ENCODE measurements at places on chromosomes 4 and X.

DNA sequence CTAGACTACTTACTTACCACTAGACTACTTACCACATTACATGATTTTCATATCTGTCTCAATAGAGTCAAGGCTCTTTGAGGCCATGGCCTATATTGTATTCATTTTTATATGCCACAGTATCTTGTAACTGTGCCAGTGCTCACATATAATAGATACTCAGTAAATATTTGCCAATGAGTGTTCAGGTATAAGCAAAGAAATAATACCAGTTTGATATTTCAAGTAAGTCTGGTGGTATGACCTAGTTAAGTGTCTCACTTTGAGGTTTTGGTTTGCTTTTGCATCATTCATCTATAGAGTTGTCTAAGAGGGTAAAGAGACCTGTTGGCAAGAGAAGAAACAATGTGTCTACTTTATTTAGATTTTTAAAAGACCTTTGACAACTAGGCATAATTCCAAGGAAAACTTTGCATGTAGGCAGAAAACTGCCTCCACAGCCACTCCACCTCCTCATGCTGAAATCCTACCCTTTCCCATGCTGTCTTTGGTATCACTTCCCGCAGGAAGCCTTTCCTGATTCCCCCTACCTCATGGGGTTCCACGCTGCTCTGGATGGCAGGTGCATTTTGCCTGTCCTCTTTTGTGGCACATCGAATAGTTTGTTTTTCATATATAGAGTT is 91.3 kb upstream of the KLHL13 start:
- DNase-seq = no peak

DNA sequence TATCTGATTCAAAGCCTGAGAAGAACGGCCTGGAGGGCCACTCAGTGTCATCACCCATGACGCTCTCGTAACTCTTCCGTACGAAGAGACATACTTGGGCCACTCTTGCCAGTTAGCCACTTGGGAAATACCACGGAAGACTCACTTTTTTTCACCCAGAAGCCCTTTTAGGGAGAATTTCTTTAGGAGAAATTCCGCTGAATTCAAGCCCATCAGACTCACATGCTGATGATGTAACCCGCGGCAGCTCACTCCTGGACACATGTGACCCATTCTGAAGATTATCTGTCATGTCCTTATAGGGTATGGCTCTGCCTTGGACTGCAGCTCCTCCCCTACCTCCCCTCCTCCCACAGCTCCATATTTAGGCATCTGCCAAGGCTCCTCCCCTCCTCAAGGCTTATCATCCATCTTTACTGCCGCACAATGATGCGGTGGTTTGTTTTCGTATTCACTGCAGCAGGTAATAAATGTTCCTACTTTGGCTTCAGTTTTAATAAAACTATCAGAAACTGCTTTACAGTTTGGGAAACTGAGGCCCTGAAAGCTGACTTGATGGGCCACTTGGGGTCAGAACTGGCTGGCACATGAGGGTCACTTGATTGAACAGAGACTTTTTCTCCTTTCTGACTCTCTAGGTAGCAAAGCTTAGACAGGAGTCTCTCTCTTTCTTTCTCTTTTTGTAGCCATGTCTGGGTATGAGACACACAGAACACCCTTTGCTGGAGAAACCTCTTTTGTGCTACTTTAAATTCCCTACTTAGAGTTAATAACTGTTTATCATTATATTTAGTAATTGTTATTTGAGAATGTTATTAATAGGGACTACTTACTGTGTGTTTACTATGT is 42.1 kb downstream of the RHOH start:
- DNase-seq = peak; percentile 69

DNA sequence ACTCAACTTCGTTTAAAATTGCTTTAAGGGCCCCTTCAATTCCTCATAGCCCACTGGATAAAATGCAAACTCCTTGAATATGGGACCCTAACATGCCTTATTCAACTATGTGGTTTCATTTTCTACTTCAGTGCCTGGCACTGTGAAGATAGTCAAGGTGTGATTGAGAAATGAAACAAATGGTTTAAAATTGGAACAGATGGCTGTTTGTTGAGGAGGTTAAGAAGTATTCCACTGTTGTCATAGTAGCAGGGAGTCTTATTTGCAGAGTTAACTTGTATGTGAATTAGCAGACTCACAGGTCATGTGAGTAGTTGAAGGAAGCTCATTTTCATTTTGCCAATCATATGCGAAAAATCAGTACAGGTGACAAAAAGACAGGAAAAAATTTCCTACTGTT is 593.3 kb downstream of the KCTD8 start:
- DNase-seq = no peak

- peak; percentile 42 for DNase-seq
Measured at GRCh38 chr4:139214039-139214534, 37.1 kb upstream of the ELF2 start.

GRCh38 chr4:43374216-43374751 is 481.8 kb downstream of the GRXCR1 start:
- DNase-seq = no peak

GRCh38 chr4:5941601-5942000 is 48.7 kb upstream of the CRMP1 start:
- DNase-seq = no peak

DNA sequence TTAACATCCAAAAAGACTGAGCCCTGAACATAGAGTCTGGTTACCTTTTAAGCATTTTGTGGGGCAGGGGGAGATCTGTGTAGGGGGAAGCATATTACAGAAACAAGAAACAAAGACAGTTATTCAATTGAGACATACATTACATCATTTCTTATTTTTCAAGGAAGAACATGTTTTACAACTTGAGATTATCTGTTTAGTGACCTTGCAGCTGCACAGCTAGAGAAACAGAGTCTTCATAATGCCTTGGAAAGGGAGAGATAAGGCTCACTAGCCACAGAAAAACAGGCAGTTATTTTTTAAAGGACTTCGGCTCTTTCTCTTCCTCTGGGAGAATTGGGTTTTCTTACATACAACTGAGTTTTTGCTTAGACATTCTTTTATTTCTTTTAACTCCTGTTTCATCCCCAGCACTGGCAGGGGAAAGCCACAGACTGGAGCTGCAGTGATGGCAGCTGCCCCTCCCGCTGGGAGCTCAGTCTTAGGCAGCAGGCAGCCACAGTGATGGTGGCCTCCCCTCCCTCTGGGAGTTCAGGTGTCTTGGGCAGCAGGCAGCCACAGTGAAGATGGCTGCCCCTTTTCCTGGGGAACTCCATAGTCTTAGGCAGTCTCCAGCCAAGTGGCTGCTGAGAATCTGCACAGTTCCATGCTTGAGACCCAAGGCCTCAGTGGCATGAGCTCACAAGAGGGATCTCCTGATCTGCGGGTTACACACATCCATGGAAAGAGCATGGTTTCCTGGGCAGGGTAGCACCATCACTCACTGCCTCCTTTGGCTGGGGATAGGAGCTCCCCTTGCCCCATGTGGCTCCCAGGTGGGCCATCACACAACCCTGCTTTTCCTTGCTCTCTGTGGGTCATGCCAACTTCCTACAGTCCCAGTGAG is 19.4 kb upstream of the TMPRSS11F start:
- no peak for DNase-seq

GRCh38 chr4:153684182-153684970 is at the start of gene TLR2:
TLR2 (plus strand) TSS chr4:153684280; CDS start chr4:153702908, 18,628 bp downstream.
- peak; percentile 27 for DNase-seq

DNA sequence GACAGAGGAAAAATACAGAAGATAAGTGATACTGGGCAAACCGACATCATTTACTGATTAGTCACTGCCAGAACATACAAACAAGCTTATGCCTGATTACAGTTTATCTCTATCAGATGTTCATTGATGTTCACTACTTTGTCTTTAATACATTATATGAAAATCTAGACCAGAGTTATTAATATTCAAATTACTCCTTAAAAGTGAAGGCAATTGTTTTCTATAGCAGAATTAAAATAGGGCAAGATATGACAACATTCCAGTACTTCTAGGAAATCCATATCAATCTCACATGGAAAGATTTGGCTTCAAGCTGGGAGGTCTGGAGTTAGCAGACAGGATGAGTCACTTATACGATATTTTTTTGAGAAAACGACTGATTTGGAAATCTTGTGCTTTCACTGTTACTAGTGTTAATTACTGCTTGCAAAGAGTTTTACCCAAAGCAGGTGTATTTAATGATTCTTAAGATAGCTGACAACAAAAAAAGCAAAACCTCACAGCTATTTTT is 31.8 kb downstream of the HPGD start:
- DNase-seq = peak; percentile 36

- no peak for DNase-seq
Measured at GRCh38 chrX:39477762-39478120, 620.0 kb downstream of the BCOR start.

GRCh38 chr4:41015016-41015675 is 199.2 kb downstream of the APBB2 start:
- DNase-seq = no peak

DNA sequence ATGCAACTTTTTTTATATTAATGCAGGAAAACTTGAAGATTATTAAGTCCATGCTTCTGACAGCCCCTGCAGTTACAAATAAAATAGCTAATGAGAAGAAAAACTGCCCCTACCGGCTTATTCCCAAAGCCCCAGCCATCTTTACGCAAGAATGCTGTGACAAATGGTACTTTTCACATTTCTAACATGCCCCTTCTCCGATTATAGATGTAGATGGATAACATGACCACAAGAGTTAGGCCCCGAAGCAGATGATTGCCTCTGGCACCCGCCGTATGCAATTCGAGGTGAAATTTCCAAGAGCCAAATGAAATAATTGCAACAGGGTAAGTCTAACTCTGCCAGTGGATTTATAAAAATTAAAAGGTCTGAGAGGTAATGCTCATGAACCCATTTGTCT is 319.4 kb upstream of the TAPT1 start:
- DNase-seq = no peak

- no peak for DNase-seq
Measured at GRCh38 chrX:87409113-87409841, 108.3 kb upstream of the KLHL4 start.

DNA sequence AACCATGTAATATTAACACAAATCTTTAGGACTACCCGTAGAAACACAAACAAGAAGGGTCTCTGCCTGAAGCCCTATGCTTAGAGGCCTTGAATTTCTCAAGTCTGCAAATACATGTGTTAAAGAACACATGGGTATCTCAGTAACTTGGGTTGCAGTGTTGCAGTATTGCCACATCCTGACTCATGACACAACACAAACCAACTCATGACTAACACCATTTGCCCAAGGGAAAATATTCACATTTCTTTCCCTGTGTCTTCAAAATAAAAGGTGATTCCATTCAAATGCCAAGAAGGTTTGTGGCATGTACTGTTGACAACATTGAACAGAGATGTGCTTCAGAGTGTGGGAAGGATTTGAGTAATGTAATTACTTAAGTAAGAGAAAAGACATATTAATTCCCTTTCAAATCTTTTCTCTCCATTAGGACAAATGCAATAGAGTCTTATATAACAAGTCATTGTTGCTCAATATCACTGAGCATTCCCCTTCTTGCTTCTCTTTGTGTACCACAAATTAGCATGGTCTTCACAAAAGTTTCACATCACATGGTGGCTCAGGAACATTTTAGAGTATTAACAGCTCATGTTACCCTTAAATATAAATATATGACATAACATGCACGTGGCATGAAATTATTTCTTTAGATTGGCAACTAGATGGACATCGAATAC is 487.1 kb downstream of the STPG2 start:
- DNase-seq = no peak

GRCh38 chr4:5798946-5799345 is 87.9 kb downstream of the EVC start:
- no peak for DNase-seq

DNA sequence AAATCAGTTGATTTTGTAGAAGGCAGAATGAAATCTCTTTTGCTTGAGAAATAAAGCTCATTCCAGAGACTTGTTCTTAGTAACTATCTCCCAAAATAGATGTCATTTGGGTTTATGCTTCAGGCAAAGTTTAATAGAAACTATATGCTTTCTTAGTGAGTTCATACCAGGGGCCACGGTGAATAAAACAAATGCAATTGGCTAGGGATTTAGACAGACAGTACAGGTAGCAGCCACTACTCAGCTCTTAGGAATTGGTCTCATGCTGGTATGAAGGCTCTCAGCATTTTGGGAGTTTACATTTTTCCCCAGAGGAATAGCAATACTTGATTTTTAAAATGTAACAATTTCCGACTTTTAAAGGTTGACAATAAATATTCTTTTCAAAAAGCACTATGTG is 27.0 kb downstream of the GYPA start:
- no peak for DNase-seq

- DNase-seq = peak; percentile 16
Measured at GRCh38 chr4:149370785-149371420, 444.7 kb downstream of the IQCM start.

GRCh38 chr4:138438608-138439007 is 196.5 kb upstream of the SLC7A11 start:
- no peak for DNase-seq

DNA sequence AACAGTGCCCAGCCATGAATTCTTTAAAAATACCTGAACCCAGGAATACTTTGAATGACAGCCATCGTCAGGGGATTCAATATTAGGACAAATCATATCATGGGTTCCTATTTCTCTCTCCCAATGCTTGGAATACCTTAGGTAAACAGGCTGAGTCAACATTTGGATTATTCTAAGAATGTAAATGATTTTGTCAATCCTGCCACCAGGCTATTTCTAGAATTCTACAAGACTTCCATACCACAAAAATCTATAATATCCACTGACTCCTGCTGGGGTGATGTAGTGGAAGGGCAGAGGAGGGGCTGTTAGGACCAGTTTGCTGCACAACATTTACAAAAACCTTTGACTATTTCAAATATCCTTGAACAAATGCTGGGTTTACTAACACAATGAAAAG is 65.2 kb downstream of the IGFBP7 start:
- no peak for DNase-seq

GRCh38 chrX:123173833-123174232 is 10.2 kb upstream of the GRIA3 start:
- DNase-seq = peak; percentile 6

DNA sequence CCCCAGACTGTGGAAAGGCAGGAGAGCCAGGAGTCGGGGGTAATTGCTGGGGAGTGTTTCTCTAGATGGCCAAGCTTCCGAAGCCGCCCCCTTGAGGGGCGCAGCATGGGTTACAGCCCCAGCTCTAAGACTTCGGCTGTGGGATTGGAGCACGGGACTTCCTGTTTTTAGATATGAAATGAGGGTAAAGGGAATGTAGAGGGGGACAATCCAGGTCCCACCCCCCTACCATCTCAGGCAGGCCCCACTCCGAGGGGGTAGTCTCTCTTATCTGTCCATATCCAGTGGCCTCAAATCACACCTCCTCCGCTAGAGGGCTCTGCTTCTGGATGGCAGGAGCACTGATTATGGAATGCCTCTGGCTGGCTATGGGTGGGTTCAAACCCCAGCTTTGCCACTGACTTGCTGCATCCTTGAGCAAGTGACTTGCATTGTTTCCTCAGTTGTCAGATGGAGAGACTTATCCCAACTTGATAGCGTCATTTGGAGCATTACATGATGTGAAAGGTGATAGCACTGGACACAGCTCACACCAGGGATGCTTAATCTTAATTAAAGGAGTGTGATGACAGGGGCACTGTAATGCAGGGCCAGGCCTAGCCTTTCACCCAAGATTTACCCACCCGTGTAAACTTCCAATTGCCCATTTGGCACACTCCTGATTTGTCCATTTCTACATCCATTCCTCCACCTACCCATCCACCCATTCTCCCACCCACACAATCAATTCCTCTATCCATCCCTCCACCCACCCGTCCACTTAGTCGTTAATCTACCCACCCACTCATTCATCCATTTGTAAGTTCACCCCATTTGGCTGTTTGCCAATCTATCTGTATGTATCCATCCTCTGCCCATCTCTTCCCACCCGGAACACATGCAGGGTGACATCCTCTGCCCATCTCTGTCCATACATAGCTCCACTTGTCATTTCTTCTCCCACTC is 848 bp upstream of the KCND1 start:
- peak; percentile 67 for DNase-seq
